Stimulated activated CD4-positive, alpha-beta T cell treated with anti-CD3 and anti-CD28 coated beads, Interleukin-2, amount 100 ng/mL, for 24 hours (primary cell): ENCODE measurements at places on chromosomes 4 and X.
A peak's percentile ranks its signal among the peaks of the same experiment; 100 is the strongest.

- DNase-seq, result no peak
These were observed 154.2 kb upstream of the FAM9B start for GRCh38 chrX:9188117-9188516.

GRCh38 chr4:54651050-54651449, 6.7 kb upstream of the KIT start:
- DNase-seq, result no peak

DNA sequence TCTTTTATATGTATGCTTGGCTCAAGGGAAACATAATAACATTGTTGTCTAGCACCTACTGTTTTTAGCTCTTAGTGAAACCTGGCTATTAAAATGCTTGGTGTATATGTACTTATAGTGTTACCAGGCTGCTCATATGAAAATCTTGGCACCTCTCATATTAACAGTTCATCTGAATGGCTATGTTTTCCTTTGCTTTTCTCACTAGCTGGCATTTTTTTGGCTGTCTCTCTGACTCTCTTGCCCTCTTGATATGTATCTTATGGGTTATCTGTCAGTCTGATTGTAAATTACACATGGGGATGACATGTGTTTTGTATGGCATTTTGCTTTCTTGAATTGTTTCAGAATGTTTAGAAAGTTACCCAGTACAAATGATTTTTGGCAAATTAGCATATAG, 158.0 kb downstream of the ARHGAP24 start:
- DNase-seq, result no peak

GRCh38 chr4:71456841-71457240, 118.0 kb downstream of the SLC4A4 start:
- DNase-seq, result no peak

DNA sequence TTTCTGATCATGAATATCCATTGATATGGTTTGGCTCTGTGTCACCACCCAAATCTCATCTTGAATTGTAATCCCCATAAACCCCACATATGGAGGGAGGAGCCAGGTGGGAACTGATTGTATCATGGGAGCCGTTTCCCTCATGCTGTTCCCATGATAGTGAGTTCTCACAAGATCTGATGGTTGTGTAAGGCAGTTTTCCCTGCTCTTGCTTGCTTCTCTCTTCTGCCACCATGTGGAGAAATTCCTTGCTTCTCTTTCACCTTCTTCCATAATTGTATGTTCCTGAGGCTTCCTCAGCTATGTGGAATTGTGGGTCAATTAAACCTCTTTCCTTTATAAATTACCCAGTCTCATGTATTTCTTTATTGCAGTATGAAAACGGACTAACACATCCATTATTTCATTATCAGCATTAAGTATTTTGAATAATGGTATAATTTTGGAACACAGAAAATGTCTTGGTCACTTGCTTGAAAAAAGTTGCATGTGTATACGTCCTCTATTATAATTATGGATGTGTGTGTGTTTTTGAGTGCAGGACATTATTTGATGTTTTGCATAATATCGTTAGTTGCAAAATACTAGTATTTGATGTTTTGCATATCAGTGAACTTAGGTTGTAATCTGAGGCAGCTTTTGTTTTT, 334.6 kb downstream of the PCDH10 start:
- DNase-seq, result no peak

DNA sequence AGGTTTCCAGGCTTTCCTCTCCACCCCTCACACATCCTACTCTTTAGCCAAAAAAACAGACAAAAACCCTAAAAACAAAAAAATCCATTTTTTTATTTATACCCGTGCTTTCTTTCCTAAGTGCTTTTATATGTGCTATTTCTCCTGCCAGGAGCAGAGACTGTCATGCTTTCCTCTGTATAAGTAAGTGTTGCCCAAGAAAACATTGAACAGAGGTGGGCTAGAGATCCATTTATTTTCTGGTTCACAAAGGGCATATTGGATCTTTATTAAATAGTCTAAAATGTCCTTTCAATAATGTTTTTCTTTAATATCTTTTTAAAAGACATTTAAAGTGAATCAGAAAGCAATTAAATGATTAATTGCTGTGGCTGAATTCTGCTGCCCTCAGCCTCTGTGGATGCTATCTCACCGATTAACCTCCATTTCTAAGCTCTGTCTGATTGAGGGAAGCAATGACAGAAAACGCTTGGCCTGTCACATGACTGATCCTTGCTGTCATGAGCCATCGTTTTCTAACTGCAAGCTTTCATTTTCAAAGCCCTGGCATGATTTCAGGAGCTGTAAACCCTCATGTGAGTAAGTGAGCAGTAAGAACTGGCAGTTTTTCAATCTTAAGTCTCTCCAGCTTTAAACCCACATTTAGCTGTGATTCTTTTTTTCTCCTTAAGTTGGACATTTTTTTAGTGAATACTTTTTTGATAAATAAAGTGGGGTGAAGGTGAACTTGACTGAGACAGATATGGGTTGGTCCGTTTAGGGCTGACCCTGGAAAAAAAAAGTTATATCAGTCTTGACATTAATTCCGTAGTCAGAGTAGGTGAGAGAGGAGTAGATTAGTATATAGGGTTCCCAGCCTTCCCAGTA, 180.7 kb upstream of the PGRMC2 start:
- no peak for DNase-seq

GRCh38 chrX:136961594-136962135, 72.1 kb downstream of the GPR101 start:
- DNase-seq, result no peak

DNA sequence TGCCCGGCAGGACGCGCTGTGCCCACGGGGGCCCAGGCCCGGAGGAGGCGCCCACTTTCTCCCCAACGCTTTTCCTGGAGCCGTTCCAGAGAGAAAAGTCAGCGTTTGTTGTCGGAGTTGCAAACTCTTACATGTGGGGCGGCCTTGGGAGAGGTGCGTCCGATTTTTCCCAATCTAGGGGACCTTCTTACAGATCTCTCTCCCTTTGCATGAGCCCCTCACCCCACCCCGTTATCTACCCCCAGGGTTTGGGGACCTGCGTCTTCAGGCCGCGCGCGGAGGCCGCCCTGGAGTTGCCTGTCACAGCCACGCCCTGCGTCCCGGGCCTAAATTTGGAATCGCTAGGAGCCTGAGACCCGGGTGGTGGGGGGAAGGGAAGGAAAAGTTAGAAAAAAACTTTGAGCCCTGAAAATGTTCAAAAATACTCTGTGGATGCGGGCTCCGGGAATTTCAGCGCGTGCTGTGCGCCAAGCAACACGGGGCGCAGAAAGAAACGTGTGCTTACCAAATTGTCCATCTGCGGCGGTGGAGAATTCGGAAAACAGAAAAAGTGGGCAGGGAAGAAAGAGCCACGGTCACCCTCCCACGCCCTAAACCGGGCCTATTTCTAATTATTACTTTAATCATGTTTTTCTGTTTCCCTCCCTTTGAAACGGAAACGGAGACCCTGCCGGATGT, 587 bp downstream of the CD99 start:
- DNase-seq, result peak; percentile 52
